D721Med (cell line): ENCODE measurements at places on chromosomes 13 and 19.
A peak's percentile ranks its signal among the peaks of the same experiment; 100 is the strongest.

- DNase-seq, result no peak
These were observed 31.3 kb upstream of the FGF9 start for GRCh38 chr13:21639561-21639960.

- DNase-seq, result no peak
These were observed 18.1 kb downstream of the DNAJC15 start for GRCh38 chr13:43041369-43041921.

DNA sequence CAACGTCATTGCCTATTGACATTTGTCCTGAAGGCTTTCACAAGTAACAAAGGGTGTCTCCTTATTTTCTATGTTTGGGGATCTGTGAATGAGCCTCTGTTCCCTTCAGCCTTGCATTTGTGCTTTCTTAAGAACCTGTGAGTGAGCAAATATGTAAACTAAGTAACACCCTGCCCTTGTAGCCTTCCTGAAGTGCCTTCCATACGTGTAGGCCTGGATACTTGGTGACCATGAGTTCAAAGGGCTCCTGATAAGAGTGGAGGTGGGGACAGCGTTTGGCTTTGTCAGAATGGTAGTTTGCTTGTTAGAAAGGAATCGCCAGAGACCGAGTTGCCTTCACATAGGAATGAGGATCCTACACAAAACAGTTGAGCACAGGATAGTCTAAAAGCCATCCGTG, 14.5 kb upstream of the CCDC97 start:
- no peak for DNase-seq

GRCh38 chr19:47729799-47730520, 15.4 kb upstream of the NOP53 start:
- DNase-seq, result no peak

GRCh38 chr13:90187478-90188350, 1159.8 kb upstream of the MIR17HG start:
- DNase-seq, result no peak

- DNase-seq, result no peak
These were observed 2.4 kb downstream of the ALOX5AP start for GRCh38 chr13:30737511-30738337.

GRCh38 chr13:35876601-35877000, 254.6 kb downstream of the DCLK1 start:
- no peak for DNase-seq

GRCh38 chr13:60479273-60479672, 82.3 kb downstream of the TDRD3 start:
- DNase-seq, result no peak

GRCh38 chr19:22735911-22736645, 47.9 kb downstream of the ZNF99 start:
- DNase-seq, result no peak

- no peak for DNase-seq
These were observed 604.7 kb downstream of the SLITRK6 start for GRCh38 chr13:85194482-85194881.

- no peak for DNase-seq
These were observed 176.9 kb downstream of the SHISA2 start for GRCh38 chr13:25874907-25875306.

GRCh38 chr19:52221031-52221430, 31.2 kb downstream of the PPP2R1A start:
- DNase-seq, result no peak

DNA sequence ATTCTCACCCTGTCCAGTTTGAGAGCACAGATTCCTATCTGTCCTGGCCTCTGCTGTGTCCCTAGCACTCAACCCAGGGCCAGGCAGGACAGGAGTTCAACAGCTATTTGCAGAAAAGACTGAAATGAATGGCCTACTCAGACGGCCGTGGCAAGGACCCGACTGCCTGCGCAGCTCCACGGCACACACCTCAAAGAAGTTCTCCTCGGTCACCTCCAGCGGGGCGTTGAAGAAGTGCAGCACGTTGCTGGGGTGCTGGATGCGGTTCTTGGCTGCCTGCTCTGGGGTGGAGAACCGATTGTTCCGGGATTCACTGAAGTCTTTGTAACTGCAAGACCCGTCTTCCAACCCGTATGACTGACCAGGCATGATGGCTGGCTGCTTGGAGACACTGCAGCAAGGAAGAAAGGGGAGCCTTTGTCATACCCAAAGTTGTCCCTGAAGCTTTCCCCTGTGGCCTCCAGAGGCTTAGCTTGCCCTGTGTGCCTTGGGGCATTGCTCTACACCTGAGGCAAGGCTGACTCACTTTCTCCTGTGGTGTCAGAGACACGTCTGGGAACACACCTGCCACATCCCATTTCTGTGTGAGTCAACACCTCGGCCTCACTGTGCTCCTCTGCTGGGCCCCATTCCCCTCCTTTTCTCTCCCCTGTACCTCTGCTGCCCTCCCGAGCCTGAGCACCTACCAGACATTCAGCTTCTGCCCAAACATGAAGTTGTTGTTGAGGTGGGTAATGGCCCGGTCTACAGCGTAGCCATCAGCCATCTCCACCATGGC, 6.8 kb upstream of the ECH1 start:
- DNase-seq, result no peak

GRCh38 chr13:91817250-91817649, 418.8 kb downstream of the GPC5 start:
- DNase-seq, result no peak

DNA sequence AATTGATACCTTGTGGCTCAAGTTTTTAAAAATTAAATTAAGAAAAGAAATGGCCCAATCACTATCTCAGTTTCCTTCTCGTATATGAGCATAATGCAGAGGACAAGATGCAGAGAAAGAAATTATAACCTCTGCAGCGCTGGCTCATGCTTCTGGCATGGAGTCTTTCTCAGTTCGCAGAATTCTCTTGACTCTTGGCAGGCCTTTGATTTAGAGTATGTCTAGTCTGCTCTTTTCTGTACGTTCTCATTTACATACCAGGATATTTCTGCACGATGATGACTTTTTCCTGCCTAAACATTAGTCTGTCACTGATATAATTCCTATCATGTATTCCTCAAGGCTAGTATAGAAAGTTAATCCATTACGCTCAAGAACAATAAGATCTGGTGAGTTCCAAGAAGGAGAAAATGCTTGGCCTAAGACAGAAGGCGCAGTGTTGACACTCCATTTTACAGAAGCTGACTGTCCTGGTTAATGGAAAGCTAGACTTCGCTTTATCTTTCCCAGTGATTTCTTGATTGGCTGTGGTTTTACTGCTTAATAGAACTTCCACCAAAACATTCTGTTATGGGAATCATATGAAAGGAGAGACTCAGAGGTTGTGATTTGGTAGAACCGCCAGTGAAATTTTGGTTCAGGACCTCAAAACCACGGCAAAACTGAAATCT, 1.7 kb upstream of the SMAD9 start:
- DNase-seq, result no peak

DNA sequence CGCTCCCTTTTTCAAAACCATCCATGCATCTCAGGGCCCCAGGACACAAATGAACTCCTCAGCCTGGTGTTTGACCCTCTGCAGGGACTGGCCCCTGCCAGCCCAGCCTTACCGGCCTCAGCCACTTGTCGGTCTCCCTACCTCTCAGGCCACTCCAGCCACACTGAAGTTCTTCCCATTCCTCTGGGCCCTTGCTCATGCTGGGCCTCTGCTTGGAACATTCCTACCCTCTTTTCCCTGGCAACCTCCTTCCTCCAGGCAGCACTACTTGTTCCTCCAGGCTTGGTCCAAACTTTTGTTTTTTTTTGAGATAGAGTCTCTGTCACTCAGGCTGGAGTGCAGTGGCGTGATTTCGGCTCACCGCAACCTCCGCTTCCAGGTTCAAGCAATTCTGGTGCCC, 7.6 kb upstream of the EGLN2 start:
- no peak for DNase-seq

DNA sequence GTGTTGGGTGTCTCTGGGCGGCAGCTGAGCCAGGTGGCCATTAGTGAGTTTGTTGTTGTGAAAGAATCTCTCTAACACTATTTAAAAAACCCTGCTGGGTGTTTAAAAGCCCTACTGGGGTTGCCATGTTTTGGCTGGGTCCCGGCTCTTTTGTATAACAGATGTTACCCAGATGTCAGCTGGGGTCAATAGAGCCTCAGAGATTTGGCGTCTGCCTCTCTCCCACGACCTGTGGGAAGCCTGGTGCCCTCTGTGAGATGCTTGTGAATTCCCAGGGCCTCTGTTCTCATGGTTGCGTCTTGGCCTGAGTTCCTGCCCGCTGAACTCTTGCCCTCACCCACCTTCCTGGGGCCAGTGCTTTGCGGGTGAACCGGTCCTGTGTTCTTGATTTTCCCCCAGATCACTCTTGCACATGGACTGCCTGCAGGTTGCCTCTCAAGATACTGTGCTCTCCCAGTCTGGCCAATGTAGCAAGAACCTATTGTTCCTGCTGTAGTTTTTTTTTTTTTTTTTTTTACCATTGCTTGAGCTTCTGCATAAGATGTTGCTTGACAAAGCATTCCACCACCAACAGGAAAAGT, 9.5 kb downstream of the NFILZ start:
- DNase-seq, result no peak

GRCh38 chr19:53908935-53909415, at the start of gene CACNG7:
TSS of gene CACNG7 (plus strand) at chr19:53909278. CDS start at chr19:53912832, 3,554 bp downstream.
- DNase-seq, result peak; percentile 82

DNA sequence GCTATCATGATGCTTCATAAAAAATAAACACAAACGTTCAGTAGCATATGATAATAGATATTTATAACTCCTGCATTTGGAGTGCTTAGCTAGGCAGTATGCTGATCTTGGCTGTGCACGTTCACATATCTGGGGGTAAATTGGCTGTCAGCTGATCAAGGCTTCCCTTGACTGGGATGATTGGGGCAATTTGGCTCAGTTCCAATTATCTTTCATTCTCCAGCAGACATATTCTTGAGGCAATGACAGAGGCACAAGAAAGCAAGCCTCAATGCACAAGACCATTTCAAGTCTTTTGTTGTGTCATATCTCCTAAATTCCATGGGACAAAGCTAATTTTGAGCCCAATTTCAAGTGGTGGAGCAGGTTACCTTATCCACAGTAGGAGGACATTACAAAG, 142.0 kb downstream of the DLEU7 start:
- no peak for DNase-seq
